ENCODE measurements at places on chromosomes 3 and 15.

DNA sequence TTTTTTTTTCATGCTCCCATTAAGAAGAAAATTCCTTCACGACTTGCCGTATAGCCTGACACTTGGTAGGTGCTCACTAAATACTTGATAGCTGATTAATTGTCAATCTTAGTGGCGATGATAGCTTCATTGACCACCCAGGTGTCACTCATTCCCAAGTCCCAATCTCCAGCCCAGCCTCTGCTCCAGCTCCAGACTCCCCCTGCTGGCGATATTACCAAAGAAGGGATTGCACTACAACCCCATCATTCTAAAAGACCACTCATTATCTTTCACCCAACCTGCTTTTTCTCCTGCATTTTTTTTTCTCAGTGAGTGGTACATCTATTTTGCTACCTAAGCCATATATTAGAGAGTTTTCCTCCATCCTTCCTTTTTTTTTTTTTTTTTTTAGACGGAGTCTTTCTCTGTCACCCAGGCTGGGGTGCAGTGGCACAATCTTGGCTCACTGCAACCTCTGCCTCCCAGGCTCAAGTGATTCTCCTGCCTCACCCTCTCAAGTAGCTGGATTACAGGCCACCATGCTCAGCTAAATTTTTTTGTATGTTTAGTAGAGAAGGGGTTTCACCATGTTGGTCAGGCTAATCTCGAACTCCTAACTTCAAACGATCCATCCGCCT, 19.5 kb upstream of the COMMD2 start:
- peak; percentile 50 for DNase-seq

GRCh38 chr3:143484846-143485512, 363.3 kb downstream of the SLC9A9 start:
- DNase-seq = peak; percentile 6

DNA sequence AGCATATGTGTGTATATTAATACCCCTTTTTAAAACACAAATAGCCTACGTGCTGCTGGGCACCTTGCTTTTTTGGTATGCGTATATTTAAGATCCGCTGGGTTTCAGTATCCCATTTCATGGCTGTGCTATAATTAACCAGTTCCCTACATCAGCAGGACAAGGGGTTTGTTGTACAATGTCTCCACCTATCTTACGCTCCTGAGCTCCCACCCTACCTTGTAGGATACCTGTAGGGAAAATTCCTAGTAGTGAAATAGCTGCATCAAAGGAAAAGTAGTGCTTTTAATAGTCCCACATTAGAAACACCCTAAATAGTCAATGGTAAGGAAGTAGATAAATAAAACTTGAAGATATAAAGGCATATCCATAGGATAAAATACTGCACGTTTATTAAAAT, 1.4 kb downstream of the MAP6D1 start:
- no peak for DNase-seq

- no peak for DNase-seq
Measured at GRCh38 chr3:141380987-141381386, 12.7 kb downstream of the ZBTB38 start.

DNA sequence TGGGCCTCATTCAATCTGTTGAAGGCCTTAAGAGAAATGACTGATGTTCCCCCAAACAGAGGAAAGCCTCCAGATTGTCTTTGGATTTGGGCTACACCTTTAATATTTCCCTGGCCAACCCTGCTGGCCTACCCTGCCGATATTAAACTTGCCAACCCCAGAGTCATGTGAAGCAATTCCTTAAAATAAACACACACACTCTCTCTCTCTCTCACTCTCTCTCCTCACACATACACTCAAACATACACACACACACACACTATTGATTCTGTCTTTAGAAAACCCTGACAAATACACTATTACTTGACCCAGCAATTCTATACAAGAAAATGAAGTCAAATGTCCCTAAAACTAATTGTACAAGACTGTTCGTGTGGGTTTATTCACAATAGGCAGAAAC, 109.9 kb upstream of the ST8SIA2 start:
- DNase-seq = no peak

DNA sequence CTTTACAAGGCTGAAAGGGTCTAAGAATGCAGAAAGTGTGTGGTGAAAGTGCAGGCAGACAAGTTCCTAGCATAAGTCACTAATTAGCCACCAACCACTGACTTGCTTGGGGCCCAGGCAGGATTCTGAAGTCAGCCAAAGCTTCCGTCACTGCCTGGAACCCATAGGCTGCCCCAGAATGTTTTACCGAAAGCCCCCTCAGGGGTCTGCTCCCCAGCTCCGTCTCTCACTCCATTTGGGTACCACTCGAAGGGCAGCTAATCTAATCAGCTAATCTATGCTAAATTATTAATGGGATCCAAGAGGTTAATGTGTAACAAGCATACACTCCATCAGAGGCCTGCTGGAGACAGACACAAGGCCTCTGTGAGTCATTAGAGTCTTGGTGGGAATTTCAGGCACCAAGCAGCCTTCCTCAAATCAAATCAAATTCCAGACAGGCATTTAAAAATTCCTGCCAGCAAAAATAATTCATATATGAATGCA, 13.2 kb downstream of the ADAMTS9 start:
- DNase-seq = no peak

DNA sequence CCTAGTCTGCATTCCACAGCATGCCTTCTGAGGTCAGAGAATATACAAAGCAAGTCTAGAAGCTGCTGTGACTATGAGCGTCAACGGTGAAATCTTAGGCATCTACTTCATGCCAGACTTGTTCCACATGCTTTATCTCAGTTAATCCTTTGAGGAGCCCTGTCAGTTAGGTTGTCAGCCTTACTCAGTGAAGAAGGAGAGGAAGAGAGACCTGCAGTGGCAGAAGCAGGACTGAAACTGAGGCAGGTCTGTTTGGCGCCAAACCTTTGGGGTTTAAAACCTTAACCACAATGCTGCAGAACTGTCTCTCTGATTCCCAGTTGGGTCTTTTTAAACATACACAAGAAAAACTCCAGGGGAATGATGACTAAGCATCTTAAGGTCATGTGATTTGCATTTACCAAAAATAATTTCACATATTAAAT, 139.0 kb upstream of the LIPC start:
- no peak for DNase-seq

DNA sequence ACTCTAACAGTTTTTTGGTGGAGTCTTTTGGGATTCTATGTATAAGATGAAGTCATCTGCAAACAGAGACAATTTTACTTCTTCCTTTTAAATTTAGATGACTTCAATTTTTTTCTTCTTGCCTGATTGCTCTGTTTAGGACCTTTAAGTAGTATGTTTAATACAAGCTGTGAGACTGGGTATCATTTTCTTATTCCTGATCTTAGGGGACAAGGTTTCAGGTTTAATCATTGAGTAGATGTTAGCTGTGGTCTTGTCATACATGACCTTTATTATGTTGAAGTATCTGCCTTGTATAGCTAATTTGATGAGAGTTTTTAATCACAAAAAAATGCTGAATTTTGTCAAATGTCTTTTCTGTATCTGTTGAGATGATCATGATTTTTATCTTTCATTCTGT, 20.6 kb downstream of the GRM2 start:
- no peak for DNase-seq

- DNase-seq = no peak
Measured at GRCh38 chr3:168618827-168619470, 523.2 kb upstream of the GOLIM4 start.

DNA sequence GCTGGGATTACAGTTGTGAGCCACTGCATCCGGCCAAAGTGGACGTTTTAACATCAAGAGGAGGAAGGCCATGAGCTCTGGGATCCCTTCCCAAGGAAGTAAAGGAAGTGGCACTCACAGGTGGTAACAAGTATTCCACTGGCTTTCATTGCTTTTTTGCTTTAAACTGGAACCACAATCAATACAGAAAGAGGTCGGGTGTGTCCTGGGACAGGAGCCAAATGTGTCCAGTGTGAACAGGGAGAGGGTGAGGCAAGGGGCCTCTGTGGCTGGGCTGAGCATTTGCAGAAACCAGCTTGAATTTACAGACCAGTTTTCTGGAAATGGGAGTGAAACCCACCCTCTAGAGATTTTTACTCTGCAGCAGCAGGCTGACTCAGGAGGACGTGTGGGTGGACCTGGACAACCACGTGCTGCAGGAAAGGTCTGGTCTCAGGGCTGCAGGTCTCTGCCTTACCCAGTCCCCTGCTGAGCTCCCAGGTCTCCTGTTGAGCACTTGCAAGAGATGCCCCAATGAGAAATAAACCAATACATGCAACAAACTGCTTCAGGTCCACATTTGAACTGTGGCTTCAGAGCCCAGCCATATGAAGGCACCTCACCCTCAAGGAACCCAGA, 42.8 kb upstream of the TMEM115 start:
- no peak for DNase-seq

- no peak for DNase-seq
Measured at GRCh38 chr3:4409971-4410573, 57.0 kb downstream of the SUMF1 start.

DNA sequence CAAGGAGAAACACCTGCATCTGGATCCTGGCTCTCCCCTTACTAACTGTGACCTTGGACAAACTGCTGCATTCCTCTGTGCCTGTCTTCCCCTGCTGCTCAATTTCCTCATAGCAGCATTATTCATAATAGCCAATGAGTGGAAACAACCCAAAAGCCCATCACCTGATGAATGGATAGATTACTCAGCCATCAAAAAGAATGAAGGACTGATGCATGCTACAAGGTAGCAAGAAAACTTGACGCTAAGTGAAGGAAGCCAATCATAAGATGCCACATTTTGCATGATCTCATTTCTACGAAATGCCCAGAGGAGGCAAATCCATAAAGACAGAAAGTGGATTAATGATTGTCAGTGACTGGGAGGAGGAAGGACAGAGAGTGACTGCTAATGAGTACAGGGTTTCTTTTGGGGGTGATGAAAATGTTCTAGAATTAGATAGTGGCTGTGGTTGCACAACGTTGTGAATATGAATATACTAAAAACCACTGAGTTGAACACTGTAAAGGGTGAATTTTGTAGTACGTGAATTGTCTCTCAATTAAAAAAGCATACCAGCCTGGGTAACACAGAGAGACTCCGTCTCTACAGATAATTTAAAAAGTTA, 11.2 kb downstream of the IGDCC4 start:
- DNase-seq = no peak

- DNase-seq = no peak
Measured at GRCh38 chr3:55252921-55253320, 234.2 kb downstream of the WNT5A start.

GRCh38 chr3:113535898-113536297, 3.5 kb downstream of the SIDT1 start:
- DNase-seq = no peak

DNA sequence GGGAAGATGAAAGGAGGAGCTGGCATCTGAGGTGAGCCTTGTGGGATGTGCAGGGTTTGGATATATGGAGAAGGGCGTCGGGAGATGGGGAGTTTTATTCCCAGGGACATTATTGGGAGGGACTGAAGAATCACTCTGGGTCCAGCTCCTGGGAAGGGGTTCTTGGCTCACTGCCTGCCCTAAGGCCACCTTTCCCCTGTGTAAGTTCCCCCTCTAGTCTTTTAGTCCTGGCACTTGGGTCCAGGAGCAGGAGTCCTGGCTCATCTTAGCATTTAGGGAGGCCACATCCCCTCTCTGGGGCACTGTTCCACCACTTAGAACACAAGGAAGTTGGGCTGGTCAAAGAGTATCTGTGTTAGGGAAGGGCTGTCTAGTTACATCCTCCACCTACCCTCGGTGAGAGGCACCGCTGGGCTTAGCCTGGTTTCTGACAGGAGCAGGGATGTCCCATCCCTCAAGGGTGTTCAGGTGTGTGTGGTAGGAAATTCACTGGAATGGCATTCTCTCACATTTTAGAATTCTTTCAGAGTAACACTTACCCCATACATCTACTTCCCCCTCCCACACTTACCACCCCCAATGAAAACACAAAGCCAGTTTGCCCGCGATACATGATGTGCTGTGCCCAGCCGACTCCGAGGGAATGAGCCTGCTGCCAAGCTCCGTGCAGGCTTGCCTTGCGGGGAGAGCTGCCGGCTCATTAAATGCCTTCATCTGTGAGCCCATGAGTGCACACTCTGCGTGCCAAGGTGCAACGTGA, 86.7 kb downstream of the FAM43A start:
- no peak for DNase-seq

- no peak for DNase-seq
Measured at GRCh38 chr3:195468841-195469240, 26.0 kb upstream of the ACAP2 start.

- no peak for DNase-seq
Measured at GRCh38 chr3:143352850-143353550, 233.4 kb downstream of the CHST2 start.

- no peak for DNase-seq
Measured at GRCh38 chr3:62975566-62975965, 100.3 kb upstream of the CADPS start.

- no peak for DNase-seq
Measured at GRCh38 chr15:89964232-89964954, 36.7 kb upstream of the ZNF710 start.
